ENCODE measurements at places on chromosomes 3 and 15. TPM values are rescaled to one million over a fixed set of nuclear protein-coding genes. Genes with fewer than 3 reads are reported as not detected.

The ZCWPW2 gene
- 0.87 TPM for total RNA-seq

The APOD gene
- 0.11 TPM for total RNA-seq

The UBR1 gene
- 54.2 TPM for total RNA-seq

The PGBD4 gene
- 2.6 TPM for total RNA-seq

The MOBP gene
- under 0.01 TPM for total RNA-seq

The ADPRH gene
- total RNA-seq, result 4.5 TPM

The ATP8B4 gene
- total RNA-seq, result 2.1 TPM

The ZNF620 gene
- 0.87 TPM for total RNA-seq

The SNTN gene
- not detected for total RNA-seq

The NRROS gene
- total RNA-seq, result 3.0 TPM

Measured in uterine smooth muscle cell (primary cell).